ENCODE measurements at places on chromosomes 6 and 20. TPM values are rescaled to one million over a fixed set of nuclear protein-coding genes. Genes with fewer than 3 reads are reported as not detected.

The NMBR gene
- not detected for total RNA-seq

The ULBP2 gene
- total RNA-seq: 0.48 TPM

DNA sequence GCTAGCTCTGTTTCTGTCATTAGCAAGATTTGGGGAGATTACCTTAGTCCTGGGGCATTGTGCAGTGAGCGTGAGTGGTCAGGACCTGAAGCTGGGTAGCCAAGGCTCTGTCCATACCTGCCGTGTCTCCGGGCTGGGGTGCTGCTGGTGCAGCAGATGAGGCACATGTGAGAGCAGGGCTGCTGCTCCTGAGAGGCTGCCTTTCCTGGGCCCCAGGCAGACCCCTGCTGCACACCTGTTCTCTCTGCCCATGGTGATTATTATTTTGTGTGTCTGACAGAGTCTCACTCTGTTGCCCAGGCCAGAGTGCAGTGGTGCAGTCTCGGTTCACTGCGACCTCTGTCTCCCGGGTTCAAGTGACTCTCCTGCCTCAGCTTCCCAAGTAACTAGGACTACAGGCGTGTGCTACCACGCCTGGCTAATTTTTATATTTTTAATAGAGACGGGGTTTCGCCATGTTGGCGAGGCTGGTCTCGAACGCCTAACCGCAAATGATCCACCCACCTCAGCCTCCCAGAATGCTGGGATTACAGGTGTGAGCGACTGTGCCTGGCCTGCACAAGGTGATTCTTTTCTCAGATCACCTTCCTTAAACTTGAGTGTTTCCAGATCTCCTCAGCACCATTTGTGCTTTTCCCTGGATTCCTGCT lies 36.8 kb upstream of the IRF4 start:
- no peak for DNase-seq

- DNase-seq: no peak
These were observed 197.0 kb downstream of the SIM1 start for GRCh38 chr6:100267721-100268123.
